ENCODE measurements at places on chromosomes 11 and 22.

DNA sequence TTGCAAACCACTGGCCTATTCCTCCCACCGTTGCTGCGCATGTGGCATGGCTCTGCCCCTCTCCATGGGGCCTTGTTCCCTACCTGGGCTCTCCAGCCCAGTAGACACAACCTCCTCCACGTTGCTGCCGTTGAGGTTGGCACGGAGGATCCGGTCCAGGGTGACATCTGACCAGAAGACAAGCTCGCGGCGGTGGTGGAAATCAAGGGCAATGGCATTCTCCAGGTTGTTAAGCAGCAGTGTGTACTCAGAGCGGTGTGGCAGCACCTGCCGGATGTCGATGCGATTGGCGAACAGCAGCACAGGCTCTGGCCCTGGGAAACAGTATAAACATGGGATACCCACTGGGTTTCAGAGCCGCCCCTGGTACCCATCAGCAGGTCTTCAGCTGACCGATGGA, 23.8 kb downstream of the LRP4 start:
- DNase-seq, result no peak

GRCh38 chr11:100671471-100671870, 15.6 kb upstream of the ARHGAP42 start:
- DNase-seq, result no peak

GRCh38 chr22:47779474-47779873, 1017.0 kb downstream of the TBC1D22A start:
- DNase-seq, result no peak

GRCh38 chr11:9206496-9206895, 58.7 kb downstream of the DENND5A start:
- no peak for DNase-seq

- peak; percentile 64 for DNase-seq
Measured at GRCh38 chr11:128467610-128468041, 119.7 kb downstream of the ETS1 start.

GRCh38 chr11:6129635-6130034, 22.2 kb downstream of the OR56B4 start:
- no peak for DNase-seq

- no peak for DNase-seq
Measured at GRCh38 chr11:86787018-86787536, 13.3 kb upstream of the PRSS23 start.

DNA sequence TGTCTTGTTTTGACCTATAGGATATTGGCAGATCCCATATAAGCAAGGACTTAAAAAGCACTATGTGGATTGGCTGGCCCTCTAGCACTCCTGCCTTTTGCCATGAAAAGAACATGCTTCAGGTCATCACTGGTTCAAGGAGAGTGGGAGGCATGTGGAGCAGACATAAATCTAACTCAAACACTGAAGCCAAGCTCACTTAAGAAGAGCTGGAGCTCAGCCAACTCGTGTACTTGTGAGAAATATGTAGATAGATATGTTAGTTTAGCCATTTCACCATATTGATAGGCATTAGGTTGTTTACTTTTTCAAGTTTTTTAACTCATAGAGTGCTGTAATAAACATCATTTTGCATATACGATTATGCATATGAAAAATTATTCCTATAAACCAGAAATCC, 19.9 kb upstream of the BBOX1 start:
- no peak for DNase-seq

- DNase-seq, result no peak
Measured at GRCh38 chr11:116538677-116539076, 234.1 kb downstream of the BUD13 start.

DNA sequence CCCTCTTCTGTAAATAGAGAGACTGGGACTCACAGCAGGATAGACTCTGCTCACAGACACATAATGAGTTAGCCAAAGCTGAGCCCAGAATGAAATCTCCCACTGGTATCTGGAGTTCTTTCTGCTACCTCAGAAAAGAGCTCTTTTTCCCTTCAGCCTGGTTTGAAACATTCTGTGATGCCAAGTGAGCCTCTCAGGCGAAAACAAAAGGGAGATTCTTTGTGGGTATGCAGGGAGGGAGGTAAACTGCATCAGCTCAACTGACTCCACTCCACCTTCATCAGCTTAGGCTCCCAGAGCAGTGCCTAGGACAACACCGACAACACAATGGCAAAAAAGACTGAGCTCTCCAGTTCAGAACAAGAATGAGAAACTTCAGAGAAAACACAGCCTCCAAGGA, 55.1 kb upstream of the SCUBE2 start:
- no peak for DNase-seq

DNA sequence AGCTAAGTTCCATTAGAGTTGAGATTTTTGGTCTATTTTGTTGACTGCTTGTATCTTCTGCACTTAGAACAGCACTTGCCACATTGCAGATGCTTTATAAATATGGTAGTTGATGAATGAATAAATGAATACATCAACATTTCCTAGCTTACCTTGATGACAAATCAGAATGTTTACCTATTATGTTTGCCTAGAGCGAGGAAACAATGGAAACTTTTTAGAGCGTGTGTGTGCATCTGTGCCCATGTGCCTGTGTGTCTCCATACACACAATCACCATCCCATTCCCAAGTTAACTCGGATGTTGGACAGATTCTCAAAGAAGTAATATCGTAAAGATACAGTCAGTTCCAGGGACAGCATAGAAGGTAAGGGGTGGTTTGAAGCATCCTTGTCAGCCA, 139.1 kb downstream of the DBX1 start:
- no peak for DNase-seq

DNA sequence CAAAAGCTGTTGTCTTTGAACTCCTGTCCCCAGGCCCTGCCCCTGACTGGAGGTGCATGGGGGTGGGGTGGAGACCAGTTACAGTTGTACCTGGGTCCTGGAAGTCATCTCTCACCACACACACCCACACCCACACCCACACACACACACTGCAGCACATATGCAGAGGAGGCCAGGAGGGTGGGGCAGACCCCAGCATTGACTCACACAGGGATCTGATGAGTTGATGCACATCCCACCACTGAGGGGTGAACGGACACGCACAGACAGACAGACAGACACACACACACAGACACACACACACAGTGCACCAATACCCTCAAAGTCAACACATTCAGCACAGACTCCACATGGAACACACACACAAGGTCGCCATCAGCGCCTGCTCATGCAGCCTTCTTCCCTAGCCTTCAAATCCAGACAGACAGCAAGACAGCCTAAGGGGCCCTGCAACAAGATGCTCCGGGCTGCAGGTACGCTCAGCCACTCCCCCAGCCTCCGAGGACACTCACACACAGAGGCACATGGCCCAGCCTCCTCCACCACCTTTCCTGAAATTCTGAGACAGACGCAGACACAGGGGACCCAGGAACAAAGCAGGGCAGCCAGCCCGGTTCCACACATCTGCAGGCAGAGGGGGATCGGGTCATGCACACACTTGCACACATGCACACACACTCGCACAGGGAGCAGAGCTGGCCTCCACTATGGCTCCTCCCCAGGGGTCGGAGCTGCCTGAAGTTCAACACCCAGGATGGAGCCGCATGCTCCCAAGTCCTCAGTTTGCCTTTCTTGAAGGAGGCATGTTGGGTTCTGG, 26.5 kb downstream of the SYT7 start:
- no peak for DNase-seq

DNA sequence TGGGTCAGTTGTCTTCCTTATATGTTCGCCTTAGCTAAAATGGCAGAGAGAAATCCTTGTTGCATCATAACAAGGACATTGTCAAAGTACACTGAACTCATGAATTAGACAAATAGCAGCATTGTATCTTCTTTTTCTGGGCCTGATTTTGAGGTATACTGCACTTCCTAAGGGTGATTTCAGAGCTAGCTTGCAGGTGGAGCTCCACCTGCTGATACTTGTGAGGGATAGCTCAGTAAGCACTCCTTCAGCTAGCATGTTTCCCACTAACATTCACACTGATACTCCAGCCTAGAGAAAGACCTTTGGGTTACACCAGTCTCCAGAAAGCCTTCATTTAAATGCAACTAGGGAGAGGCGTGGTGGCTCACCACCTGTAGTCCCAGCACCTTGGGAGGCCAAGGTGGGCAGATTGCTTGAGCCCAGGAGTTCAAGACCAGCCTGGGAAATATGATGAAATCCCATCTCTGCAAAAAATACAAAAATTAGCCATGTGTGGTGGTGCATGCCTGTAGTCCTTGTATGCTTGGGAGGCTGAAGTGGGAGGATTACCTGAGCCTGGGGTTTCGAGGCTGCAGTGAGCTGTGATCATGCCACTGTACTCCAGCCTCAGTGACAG, 29.8 kb downstream of the JAM3 start:
- DNase-seq, result no peak

GRCh38 chr22:39482768-39483167, 19.3 kb upstream of the MIEF1 start:
- no peak for DNase-seq

- DNase-seq, result no peak
Measured at GRCh38 chr11:72468289-72468688, 34.0 kb upstream of the CLPB start.

DNA sequence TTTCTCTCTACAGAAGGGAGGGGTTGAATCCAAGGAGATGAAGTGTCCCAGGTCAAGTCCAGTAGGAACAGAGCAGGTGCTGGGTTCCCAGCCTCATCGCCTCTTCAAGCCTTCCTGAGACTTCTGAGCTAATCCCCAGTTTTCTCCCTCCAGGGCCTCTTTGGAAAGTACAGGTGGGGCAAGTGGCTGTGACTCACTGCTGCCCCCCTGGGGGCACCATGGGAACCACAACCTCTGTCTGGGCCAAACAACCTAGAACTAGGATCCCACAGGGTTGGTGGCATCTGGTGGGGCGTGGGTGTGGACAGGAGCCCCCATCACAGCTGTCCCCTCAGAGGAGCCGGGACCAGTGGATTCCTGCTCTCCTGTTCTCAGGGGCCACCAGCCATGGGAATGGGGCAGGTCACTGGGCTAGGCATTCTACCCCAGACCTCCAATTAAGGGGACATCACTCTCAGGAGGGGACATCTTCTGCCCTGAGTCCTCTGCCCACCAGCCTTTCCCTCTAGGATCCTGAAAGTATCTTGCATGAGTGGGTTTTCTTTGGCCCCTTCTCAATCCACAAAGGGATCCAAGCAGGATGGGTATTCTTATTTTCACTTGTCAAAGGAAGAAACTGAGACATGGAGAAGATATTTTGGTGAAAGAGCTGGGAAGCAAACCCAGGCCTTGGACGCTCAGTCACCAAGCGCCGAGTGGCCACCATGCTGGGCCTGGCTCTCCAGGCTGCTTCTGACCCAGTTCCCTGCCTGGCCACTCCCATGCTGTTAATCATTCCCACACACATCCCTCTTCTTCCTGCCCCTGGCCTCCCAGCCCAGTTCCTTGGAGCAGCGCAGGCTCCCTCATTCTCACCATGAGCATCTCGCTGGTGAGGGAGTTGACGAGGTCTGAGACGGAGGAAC, 23.8 kb downstream of the LRRC10B start:
- peak; percentile 25 for DNase-seq

- DNase-seq, result peak; percentile 92
Measured at GRCh38 chr11:108593214-108593922, at the start of gene EXPH5. Gene EXPH5 (minus strand): TSS chr11:108593768. CDS start chr11:108593536, 232 bp downstream.

DNA sequence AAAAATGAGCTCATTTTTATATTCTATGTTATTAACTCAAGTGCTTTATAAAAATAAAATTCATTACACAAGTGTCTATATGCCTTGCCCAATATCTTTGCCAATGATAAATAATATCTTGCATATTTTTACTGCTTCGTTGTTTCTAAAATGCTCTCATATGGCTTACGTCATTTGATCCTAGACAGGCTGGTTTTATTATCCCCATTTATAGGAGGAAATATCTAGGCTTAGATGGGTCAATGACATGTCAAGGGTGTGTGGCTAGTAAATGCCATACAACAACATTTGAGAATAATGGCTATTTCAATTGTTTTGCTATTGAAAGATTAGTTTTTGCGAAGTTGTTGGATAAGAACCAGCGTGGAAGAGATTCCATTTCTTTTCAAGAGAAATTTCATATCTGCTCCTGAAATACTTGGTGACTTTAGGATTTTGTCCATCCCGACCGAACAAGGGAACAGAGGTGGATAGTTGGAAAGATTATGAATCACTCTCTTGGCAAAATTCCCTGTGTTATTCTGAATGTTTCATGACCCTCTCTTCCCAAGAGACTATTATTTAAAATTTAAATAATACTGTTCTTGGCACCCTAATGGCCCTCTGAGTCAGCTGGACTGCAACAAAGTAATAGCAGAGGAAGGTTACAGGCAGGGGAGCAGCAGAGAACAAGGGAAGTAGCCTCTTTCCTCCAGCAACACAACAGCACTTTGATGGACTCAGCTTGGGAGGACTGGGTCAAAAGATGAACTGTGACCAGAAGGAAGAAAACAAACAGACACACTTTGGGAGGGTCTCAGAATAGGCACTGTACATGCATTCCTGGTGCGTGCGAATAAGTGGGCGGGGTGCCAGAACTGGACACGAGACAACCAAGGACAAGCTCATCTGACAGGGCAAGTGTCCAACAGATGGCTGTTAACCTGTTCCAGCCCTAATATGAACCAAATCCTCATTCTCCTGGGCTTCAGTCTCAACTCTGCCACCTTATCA, 94.5 kb downstream of the ME3 start:
- no peak for DNase-seq

DNA sequence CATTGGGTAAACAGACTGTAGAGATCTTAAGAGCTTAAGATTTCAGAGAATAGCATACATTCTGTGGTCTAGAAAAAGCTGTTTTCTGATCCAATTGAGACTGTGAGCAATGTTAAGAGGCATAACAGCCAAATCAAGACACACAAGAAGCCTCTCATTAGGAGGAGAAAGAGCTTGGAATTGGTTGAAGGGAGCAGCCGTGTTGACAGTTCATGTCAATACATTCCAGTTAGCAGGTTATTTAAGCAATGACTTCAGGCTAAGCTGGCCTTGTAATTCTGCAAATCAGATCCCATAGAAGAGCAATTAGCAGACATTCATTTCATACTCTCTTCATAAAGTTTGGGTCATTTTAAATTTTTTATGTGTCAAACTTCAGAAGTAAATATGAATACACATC, 50.9 kb downstream of the ETS1 start:
- DNase-seq, result no peak

GRCh38 chr22:50032941-50033601, 20.5 kb upstream of the IL17REL start:
- no peak for DNase-seq

DNA sequence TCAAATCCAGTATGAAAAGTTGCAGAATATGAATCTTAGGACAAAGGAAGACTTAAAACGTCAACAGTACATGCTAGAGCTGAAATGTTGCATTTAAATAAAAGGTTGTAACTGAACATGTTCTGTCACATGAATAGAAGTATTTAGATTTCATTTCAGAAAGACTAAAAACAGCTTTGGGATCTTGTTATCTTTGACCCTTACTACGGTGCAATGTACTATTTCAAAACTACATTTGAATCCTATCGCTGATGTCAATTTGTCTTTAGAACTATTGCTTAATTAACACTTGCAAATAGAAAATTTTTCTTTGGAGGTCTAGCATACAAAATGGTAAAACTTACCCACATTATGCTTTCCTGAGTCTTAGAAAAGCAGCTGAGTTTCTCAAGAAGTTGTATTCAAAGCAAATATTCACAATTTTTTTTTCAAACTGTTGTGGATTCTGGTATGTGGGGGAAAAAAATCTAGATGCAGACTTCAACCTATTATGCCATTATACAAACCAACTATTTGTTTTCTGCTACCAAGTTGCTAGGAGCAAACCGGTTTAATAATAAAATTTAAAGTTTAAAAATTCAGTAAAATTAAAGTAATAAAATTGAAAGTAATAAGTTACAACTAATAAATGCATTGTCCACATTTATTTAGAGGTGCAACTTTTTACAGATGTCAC, 25.4 kb downstream of the CSTF3 start:
- no peak for DNase-seq
